Smooth muscle cell of bladder (primary cell): ENCODE measurements at places on chromosomes 13 and 19. TPM values are rescaled to one million over a fixed set of nuclear protein-coding genes. Genes with fewer than 3 reads are reported as not detected.

The IL11 gene
- total RNA-seq, result 5.4 and 8.0 TPM in 2 replicates

The CEACAM7 gene
- not detected in 2 replicates for total RNA-seq

The KLK14 gene
- total RNA-seq, result not detected in 2 replicates

The ZNF560 gene
- 0.37 and 0.57 TPM in 2 replicates for total RNA-seq

The RB1 gene
- total RNA-seq, result 16.5 and 18.3 TPM in 2 replicates

The ZNF229 gene
- total RNA-seq, result 12.2 and 13.5 TPM in 2 replicates

The FAM124A gene
- 1.3 and 1.7 TPM in 2 replicates for total RNA-seq

The FZR1 gene
- total RNA-seq, result 23.9 and 24.2 TPM in 2 replicates

The PRODH2 gene
- total RNA-seq, result not detected in 2 replicates

The RPL36 gene
- total RNA-seq, result 553 and 660 TPM in 2 replicates

The ZNF471 gene
- 3.3 and 4.7 TPM in 2 replicates for total RNA-seq

The JSRP1 gene
- 0.37 TPM in 1 of 2 replicates, not detected in the other for total RNA-seq

The PEX11G gene
- total RNA-seq, result 2.2 and 3.8 TPM in 2 replicates

The CCDC169 gene
- 2.3 and 4.3 TPM in 2 replicates for total RNA-seq

The HSPB6 gene
- 50.3 and 88.4 TPM in 2 replicates for total RNA-seq

The TGFBR3L gene
- total RNA-seq, result 0.85 and 2.0 TPM in 2 replicates

The ZNF625 gene
- total RNA-seq, result 12.5 and 13.8 TPM in 2 replicates

The IZUMO1 gene
- total RNA-seq, result not detected in 2 replicates

The TUBA3C gene
- total RNA-seq, result not detected in 2 replicates

The ALOX5AP gene
- total RNA-seq, result 0.71 and 0.74 TPM in 2 replicates

The CGB2 gene
- not detected in 2 replicates for total RNA-seq

The FUT3 gene
- not detected in 2 replicates for total RNA-seq

The GSX1 gene
- total RNA-seq, result not detected in 2 replicates

The PABPC3 gene
- total RNA-seq, result 0.09 and 0.14 TPM in 2 replicates

The CFAP97D2 gene
- not detected in 2 replicates for total RNA-seq

The PDX1 gene
- not detected in 2 replicates for total RNA-seq

The IZUMO4 gene
- 1.0 and 1.6 TPM in 2 replicates for total RNA-seq

The TICAM1 gene
- 1.1 and 1.4 TPM in 2 replicates for total RNA-seq

The ZNF480 gene
- total RNA-seq, result 4.6 and 6.1 TPM in 2 replicates
